ENCODE measurements at places on chromosomes 5 and 9.
A peak's percentile ranks its signal among the peaks of the same experiment; 100 is the strongest.

GRCh38 chr9:115289757-115290208 is 171.8 kb upstream of the TNC start:
- no peak for DNase-seq

DNA sequence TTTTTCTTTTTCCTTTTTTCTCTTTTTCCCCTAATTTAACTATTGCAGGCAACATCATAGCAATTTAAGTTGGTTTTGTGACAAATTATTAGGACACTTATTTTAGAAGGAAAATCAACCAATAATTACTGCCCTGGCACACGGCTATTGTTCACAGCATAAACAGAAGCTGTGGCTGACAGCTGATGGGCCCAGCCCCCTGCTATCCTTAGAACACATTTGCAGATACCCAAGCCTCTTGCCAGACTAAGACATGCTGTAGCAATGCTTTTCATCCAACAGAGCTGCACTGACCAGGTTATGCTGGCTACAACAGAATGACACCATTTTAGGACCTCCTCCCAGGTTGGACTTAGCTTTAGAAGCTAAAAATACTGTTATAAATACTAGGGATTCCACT is 852.7 kb upstream of the DMAC1 start:
- DNase-seq, result no peak

GRCh38 chr5:124403281-124403680 is 343.2 kb downstream of the ZNF608 start:
- no peak for DNase-seq

GRCh38 chr9:128921881-128922763 is 1.3 kb downstream of the PHYHD1 start:
- peak; percentile 58 for DNase-seq

GRCh38 chr5:116313366-116313765 is 228.5 kb downstream of the COMMD10 start:
- no peak for DNase-seq
